Mesendoderm (in vitro differentiated cells): ENCODE measurements at places on chromosomes 3 and 15.
A peak's percentile ranks its signal among the peaks of the same experiment; 100 is the strongest.

DNA sequence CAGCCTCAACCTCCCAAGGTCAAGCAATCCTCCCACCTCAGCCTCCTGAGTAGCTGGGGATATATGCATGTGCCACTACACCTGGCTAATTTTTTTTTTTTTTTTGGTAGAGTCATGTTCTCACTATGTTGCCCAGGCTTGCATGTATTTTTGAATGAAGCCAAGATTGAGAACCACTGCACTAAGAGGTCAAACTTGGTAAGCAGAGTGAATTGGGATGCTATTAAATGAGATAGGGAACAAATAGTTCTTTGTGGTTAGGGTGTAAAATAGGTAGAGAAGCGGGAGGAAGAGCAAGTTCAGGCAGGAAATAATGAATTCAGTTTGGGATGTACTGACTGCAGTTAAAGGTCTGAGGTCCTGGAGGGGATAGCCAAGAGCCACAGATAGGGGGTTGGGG lies 39.9 kb upstream of the PIAS1 start:
- no peaks in the 10 kb centered on the region for H3K4me1 ChIP-seq
- no peak for DNase-seq
- no peak overlapping the region for H3K4me3 ChIP-seq
- H3K36me3 ChIP-seq: no peaks in the 10 kb centered on the region
- H3K27me3 ChIP-seq: no peaks in the 10 kb centered on the region

DNA sequence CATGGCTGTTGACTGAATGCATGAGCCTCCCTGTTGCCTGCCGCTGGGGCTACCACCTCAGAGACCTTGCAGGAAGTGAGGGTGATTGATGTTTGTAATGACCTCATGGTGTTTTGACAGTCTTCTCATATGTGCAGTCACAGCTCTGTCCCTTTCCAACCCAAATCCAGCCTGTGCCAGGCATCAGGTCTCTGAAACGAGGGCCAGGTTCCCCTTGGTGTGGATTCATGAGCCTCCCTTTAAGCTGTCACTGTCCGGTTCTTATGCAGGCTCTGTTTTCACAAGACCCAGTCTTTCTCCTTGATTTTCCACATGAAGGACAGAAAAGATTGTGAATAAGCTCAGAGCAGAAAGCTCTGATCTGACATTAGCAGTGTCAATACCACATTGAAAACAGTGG lies 43.1 kb downstream of the CEMIP start:
- H3K4me3 ChIP-seq: no peak overlapping the region
- no peaks in the 10 kb centered on the region for H3K4me1 ChIP-seq
- H3K27ac ChIP-seq: no peak overlapping the region

DNA sequence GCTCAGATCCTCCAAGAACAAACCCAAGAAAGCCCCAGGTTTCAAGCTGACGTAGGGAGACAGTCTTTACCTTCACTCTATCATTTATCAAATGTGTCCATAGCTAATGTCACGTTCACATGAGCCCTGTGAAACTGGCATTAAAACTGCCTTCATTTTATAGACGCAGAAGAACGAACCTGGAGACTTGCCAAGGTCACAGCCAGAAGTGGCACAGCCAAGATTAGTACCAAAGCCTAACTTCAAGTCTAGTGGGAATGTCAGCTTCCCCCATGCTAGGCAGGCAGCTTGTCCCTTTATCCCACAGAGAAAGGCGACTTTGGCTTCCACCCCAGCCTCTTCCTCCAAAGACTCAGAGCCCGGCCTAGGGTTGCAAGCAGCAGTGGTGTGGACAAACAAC lies 517.2 kb downstream of the SHQ1 start:
- H3K36me3 ChIP-seq: no peaks in the 10 kb centered on the region
- no peak overlapping the region for H3K4me3 ChIP-seq
- no peak overlapping the region for H3K27ac ChIP-seq
- H3K4me1 ChIP-seq: peaks cover 14% of the 10 kb centered on the region

GRCh38 chr15:22262613-22263020 lies 182.3 kb downstream of the OR4M2 start:
- no peaks in the 10 kb centered on the region for H3K36me3 ChIP-seq
- no peak overlapping the region for H3K4me3 ChIP-seq
- no peaks in the 10 kb centered on the region for H3K27me3 ChIP-seq
- H3K4me1 ChIP-seq: no peaks in the 10 kb centered on the region
- DNase-seq: no peak
- H3K27ac ChIP-seq: no peak overlapping the region

DNA sequence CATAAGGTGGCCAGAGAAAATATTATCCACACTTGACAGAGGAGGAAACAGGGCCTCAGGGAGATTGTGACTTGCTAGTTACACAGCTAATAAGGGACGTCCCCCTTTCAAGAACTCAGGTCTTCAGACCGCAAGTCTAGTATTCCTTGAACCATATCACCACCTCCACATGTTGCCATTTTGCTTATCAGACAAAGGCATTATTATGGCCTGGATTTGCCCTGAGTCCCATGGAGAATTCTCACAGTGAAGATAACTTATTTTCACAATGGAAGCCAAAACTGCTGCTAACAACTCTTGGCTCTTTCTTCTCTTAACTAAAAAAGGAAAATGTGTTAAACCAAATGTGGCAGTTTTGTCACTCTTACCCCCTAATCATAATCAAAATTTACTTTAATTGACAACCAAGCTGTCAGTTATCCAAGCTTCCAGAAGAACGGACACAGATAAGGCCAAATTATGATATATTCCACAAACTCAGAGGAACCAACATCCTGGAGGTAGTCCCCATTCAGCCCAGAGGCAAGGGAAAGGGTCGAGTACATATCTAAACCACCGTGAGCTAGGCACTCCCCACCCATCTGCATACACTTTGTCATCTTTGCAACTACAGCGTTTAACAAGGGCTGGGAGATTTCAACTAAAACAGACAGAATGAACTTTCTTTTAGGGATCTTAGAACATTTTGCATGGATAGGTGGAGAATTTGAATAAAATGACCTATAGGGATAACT lies 63.6 kb upstream of the THBS1 start:
- H3K4me3 ChIP-seq: no peak overlapping the region
- peak; percentile 51 for DNase-seq
- no peaks in the 10 kb centered on the region for H3K27me3 ChIP-seq

- H3K27ac ChIP-seq: no peak overlapping the region
- peaks cover 5% of the 10 kb centered on the region for H3K4me1 ChIP-seq
- H3K27me3 ChIP-seq: no peaks in the 10 kb centered on the region
- H3K36me3 ChIP-seq: no peaks in the 10 kb centered on the region
- no peak overlapping the region for H3K4me3 ChIP-seq
Observed at GRCh38 chr3:126918355-126918821, 64.5 kb upstream of the PLXNA1 start.

DNA sequence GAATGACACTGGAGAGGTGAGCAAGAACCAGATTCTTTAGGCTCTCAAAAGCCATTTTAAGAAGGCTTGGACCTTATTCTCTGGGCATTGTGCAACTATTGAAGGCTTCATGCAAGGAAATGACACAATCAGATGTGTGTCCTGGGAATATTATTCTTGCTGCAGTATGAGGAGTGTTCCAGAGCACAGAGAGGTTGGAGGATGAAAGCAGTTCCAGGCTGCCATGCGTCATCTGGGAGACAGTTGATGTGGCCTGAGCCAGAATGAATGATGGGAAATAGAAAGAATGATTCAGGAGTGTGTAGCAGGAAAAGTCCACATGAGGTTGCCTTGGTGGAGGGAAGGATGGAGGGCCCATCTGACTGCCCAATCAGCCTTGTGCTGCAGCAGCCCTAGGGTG lies 123.1 kb downstream of the CHCHD6 start:
- no peak for DNase-seq
- H3K36me3 ChIP-seq: no peaks in the 10 kb centered on the region
- no peaks in the 10 kb centered on the region for H3K27me3 ChIP-seq
- H3K4me1 ChIP-seq: no peaks in the 10 kb centered on the region
- H3K27ac ChIP-seq: no peak overlapping the region

DNA sequence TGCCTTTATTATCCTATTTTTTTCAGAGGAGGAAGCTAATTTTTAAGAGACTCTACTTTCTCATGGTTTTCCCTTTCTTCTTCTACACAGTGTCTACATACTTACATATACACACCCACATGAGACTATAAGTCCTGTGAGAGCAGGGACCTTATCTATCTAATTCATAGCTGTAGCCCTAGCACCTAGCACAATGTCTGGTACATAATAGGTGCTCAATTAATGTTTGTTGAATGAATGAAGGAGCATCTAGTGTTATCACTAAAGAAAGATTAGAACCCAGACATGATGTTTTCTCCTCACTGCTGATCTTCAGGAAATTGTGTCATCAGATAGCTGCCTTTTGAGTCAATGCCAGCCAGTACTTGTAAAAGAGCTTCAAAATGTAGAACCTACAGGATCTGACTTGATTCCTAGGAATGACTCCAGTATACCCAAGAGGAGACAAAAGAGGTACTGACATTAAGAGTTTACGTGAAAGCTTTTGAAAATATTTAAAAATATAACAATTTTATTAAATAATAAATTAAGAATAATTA lies 2.5 kb downstream of the SCG5 start:
- DNase-seq: no peak
- no peaks in the 10 kb centered on the region for H3K27me3 ChIP-seq
- H3K27ac ChIP-seq: no peak overlapping the region
- no peak overlapping the region for H3K4me3 ChIP-seq
- no peaks in the 10 kb centered on the region for H3K36me3 ChIP-seq

- no peak for DNase-seq
- no peak overlapping the region for H3K4me3 ChIP-seq
- H3K27ac ChIP-seq: no peak overlapping the region
- no peaks in the 10 kb centered on the region for H3K4me1 ChIP-seq
- no peaks in the 10 kb centered on the region for H3K27me3 ChIP-seq
Observed at GRCh38 chr3:34357461-34357860, 559.0 kb downstream of the PDCD6IP start.

DNA sequence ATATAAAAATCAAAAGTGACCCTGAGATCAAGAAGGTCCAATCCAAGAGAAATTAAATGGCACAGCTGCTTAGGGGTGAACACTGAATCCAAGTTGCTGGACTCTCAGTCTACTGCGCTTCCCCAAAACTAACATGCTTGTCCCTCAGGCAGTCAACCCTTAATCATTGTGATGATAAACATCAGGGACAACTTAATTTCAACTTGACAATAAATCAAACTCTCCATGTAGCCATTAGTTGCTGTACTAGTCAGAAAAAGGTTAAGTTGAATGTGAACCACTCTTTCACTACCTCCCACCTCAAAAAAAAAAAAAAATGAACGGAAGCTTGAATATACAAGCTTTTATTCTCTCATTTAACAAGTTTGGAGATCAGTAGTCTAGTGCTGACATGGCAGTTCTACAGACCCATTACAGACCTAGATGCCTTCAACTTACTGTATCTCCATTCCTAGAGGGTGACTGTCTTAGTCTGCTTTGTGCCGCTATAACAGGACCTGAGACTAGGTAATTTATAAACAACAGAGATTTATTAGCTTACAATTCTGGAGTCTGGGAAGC lies 185.7 kb downstream of the FHIT start:
- no peaks in the 10 kb centered on the region for H3K4me1 ChIP-seq
- no peak overlapping the region for H3K4me3 ChIP-seq
- DNase-seq: no peak
- H3K27ac ChIP-seq: no peak overlapping the region
- H3K27me3 ChIP-seq: no peaks in the 10 kb centered on the region
- H3K36me3 ChIP-seq: no peaks in the 10 kb centered on the region

DNA sequence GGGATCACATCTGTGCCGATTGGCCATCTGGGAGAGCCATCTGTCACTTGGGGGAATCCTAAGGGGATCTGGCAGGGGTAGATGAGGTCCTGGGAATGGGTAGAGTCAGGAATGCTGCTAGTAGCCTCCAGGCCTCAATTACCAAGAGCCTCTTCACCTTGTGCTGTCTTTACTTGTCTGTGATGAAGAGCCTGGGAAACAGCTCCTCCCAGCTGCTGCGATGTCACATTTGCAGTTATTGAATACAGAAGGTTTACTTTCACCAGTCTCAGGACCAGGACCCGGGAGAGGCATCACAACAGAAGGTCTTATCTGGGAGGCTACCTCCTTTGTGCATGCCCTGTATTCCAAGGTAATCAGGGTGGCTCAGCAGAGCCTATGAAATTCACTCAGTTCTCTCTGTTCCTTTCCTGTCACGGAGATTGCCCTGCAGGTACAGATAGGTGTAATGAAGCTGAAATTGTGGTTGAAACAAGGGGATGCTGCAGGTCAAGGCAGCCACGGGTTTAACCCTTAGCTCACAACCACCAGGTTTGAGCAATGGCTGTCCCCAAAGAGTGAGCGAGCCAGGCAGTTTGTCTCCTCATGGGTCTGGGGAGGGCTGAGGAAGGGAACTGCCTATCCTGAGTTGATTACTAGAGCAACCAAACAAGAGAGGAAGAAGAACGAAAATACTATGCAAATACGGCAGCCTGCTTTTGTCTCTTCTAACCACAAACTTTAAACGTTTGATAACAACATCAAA lies 298.9 kb upstream of the RORA start:
- no peaks in the 10 kb centered on the region for H3K27me3 ChIP-seq
- no peaks in the 10 kb centered on the region for H3K36me3 ChIP-seq
- no peak overlapping the region for H3K27ac ChIP-seq
- peaks cover 3% of the 10 kb centered on the region for H3K4me1 ChIP-seq
- peak; percentile 46 for DNase-seq
- no peak overlapping the region for H3K4me3 ChIP-seq

DNA sequence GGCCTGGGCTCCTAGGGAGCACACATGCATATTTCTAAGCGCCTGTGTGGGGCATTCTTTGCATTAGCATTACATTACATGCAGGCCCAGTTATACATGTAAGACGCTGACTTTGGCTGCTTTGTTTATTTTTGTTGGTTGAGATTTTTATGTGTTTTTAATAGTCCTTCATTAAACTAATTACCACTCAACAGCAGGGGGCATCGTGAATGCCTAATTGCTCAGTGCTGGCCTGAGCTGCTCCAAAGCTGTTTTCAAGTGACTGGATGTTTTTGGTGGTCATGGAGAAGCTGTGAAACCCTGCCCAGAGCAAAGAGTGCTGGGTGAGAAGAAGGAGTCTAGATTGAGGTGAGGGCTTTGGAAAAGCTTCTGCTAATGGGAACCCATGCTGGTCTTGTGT lies 41.5 kb downstream of the GPD1L start:
- no peak for DNase-seq
- no peak overlapping the region for H3K27ac ChIP-seq
- peaks cover 1% of the 10 kb centered on the region for H3K4me1 ChIP-seq
- no peaks in the 10 kb centered on the region for H3K36me3 ChIP-seq
- no peak overlapping the region for H3K4me3 ChIP-seq
